Astrocyte (in vitro differentiated cells and primary cell): ENCODE measurements at places on chromosomes 16 and 17. TPM values are rescaled to one million over a fixed set of nuclear protein-coding genes. Genes with fewer than 3 reads are reported as not detected.

- peak; percentile 26 for DNase-seq
Measured at GRCh38 chr17:57121308-57122042, 36.4 kb downstream of the AKAP1 start.

DNA sequence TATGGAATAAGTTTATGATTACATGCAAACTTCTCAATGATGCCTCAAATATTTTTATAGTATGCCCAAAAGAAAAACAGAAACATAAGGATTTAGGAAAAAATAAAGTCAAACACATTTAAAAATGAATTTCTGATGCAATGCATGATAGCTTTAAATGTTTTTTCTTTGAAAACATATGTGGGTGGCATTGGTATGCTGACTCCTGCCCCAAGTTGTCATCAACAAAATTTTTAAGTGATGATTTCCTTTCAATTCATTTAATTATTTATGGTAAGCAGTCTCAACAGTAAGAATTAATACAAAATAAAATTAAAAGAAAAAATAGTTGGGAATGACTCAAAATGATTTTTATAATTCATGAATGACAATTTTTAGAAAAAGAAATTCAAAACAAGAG, 104.9 kb downstream of the CEP112 start:
- peak; percentile 24 for DNase-seq

HBA1 gene
- total RNA-seq: 1.6 TPM in 1 of 2 replicates, not detected in the other

DNA sequence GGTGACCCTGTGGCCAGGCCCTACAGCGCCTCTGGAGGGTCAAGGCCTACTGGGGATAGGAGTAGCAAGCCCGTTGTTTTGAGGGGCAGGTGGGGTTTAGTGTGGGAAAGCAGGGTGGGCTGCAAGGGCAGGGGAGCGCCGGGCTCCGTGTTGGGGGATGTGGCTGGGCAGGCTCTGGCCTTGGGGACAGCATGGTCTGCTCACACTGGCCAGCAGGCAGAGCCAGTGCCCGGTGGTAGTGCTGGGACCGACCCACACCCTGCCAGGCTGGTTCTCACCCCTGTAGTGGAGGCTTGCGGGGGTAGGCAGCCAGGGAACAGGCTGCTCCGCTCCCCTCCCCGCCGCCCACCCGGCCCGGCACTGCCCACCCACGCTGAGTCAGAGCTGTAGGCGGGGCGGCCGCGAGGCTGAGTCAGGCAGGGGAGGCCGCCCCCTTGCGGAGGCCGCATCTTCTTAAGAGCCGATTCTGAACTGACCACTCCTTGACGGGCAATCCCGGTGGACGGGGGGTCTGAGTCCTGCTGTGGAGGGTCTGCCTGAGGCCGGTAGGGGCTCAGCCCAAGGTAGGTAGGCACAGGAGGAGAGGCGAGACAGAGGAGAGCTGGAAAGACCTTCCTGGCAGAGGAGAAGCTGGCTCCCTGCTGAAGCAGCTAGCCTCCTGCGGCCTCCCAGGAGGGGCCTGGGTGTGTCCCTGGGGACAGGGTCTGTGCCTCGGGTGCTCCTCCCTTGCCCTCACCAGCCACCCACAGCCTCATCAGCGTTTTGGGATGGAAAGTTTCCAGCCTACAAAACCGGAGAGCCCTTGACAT, 62.4 kb downstream of the BAIAP2 start:
- peak; percentile 72 for DNase-seq

- DNase-seq: no peak
Measured at GRCh38 chr17:29115961-29116803, 64.0 kb downstream of the MYO18A start.

DNA sequence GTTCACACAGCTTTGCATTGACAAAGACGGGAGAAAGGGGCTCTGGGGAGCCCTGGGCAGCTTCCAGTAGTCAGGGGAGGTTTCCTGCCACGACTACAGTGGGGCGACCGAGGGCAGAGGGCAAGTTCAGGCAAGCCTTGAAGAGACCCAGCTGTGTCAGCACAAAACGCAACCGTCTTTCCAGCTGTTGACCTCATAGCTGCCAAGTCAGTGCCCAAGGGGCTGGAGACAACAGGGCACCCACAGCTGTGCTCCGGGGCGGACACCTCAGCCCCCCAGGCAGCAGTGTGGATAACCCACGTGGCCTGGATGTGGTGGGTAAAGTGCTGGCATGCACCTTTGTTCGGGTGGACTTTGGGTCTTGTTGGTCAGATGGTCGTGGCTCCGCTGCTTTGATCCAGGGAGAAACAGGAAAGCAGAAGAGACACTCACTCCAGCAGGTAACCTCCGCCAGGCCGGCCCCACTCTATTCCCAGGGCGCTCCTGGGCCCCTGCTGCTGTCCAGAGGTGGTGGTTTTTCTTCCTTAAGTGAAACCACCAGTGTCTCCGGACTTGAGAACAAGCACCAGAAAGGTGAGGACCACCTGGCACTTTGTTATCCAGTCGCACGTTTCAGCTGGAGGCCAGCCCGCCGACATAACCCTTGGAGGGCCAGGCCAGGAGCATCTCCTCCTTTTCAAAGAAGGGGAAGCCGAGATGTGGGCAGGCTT, 17.6 kb upstream of the CBX2 start:
- no peak for DNase-seq

- DNase-seq: no peak
Measured at GRCh38 chr17:79133214-79133613, 58.6 kb downstream of the ENGASE start.

ACAP1 gene
- total RNA-seq: 14.4 and 16.0 TPM in 2 replicates

PPY gene
- not detected in 2 replicates for total RNA-seq

ACSM5 gene
- total RNA-seq: 0.67 TPM in 1 of 2 replicates, not detected in the other

FOXN1 gene
- total RNA-seq: not detected in 2 replicates

- DNase-seq: no peak
Measured at GRCh38 chr17:76887802-76888201, 19.6 kb downstream of the MGAT5B start.

- peak; percentile 21 for DNase-seq
Measured at GRCh38 chr16:4200000-4200780, 41.7 kb downstream of the SRL start.

FOXF1 gene
- 0.07 TPM in 1 of 2 replicates, not detected in the other for total RNA-seq

KRTAP4-3 gene
- total RNA-seq: not detected in 2 replicates

SLC22A31 gene
- 0.58 and 1.3 TPM in 2 replicates for total RNA-seq

CDRT15 gene
- not detected in 2 replicates for total RNA-seq

LUC7L3 gene
- total RNA-seq: 85.1 and 93.0 TPM in 2 replicates

DNA sequence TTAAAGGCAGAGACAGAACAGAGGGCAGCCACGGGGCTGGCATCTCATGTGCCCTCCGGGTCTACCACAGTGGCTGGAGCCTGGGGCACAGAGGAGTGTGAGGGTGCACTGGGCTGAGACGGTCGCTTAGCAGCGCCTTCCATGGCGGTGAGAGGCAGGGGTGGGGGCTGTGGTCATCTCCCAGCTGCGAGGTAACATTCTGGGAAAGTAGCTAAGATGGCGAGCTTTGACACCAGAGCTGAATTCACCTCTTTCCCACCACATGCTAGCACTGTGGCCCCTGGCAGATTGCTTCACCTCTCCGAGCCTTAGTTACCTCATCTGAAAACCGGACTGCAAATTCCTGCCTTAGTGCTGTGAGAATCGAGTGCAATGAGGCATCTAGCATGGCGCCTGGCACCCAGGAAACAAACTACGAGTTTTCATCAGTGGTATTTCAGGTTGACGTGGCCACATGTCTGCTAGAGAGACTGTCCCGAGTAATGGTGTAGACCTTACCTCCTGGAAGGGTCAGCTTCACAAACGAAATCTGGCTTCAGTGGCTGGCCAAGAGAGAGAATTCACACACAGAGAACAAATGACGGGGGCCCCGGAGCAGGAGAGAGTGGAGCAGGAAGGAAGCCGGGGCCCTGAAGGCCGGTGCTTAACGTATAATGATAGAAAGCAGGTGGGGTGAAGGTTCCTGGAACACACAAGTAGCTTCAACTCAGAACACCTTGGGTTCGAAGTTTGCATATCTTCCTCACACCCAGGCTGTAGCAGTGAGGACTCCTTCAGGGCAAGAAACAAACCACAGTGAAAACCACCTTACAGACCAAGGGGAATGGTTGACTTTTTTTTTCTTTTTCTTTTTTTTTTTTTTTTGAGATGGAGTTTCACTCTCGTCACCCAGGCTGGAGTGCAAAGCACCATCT, 63.9 kb upstream of the RPH3AL start:
- no peak for DNase-seq

YBX2 gene
- total RNA-seq: 0.24 and 0.86 TPM in 2 replicates

- DNase-seq: no peak
Measured at GRCh38 chr16:49490321-49490705, 116.7 kb downstream of the C16orf78 start.

DNA sequence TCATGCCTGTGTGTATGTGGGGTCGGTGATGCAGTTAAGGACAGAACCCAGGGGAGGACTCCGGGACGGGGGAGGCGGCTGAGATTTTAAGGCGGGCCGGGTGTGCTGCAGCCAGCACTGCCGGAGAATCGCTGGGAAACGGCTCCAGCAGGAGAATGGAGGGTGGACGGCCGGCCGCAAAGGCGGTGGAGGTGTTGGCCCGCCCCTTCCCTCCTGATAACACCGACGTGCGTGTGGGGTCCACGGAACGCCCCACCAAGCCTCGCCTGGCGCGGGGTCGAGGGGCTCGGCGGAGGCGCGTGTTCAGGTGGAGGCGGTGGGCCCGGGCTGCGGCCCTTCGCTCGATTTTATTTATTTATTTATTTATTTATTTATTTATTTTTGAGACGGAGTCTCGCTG, 633 bp downstream of the ZNF843 start:
- DNase-seq: no peak

DNA sequence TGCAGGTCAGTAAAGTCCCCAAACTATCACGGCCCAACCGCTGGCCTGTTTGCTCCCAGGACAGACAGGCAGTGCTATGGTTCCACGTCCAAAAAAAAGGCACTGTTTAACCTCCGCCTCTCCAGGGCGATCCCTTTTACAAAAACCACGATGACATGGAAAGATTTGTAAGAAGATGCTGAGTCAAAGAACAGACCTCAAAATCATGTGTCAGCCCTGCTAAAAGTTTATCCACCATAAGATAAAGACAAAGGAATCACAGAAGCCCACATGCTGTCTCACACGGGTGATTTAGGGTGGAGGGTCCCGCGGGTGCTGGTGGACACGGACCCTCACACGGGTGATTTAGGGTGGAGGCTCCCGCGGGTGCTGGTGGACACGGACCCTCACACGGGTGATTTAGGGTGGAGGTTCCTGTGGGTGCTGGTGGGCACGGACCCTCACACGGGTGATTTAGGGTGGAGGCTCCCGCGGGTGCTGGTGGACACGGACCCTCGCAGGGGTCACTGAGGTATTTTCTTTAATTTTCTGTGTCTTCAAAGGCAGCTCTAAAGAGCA, 117.2 kb upstream of the METRNL start:
- DNase-seq: peak; percentile 14

TBC1D3D gene
- 0.36 and 0.43 TPM in 2 replicates for total RNA-seq

GRCh38 chr17:78709119-78709681, 72.9 kb downstream of the CYTH1 start:
- DNase-seq: no peak

- DNase-seq: peak; percentile 67
Measured at GRCh38 chr17:28346199-28346580, 10.6 kb downstream of the TNFAIP1 start.

GRCh38 chr17:42163113-42163512, 8.3 kb upstream of the RAB5C start:
- no peak for DNase-seq

DNA sequence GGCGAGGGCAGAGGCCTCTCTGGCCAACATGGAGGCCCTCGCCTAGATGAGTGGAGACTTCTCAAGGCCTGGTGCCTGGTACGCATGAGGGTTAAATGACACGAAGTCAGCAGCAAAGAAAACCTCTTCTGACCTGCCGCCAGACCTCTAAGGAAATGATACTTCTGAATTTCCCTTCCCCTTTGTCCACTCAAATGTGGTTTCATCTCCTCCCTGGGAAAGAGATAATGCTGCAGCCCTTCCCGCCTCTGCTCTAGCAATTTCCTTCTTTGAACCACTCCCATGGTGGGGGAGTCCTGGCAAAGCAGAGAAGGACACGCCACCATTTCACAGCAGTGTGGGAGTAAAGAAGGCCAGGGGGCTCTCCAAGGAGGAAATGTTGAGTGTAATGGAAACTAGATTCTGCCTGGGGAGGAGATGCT, 65.7 kb upstream of the BCAR1 start:
- DNase-seq: peak; percentile 45

BICDL2 gene
- total RNA-seq: 0.16 TPM in 1 of 2 replicates, not detected in the other

ZNF18 gene
- 8.3 and 9.9 TPM in 2 replicates for total RNA-seq

- DNase-seq: no peak
Measured at GRCh38 chr16:442976-443375, 17.5 kb downstream of the RAB11FIP3 start.

HBM gene
- total RNA-seq: not detected in 2 replicates

DNA sequence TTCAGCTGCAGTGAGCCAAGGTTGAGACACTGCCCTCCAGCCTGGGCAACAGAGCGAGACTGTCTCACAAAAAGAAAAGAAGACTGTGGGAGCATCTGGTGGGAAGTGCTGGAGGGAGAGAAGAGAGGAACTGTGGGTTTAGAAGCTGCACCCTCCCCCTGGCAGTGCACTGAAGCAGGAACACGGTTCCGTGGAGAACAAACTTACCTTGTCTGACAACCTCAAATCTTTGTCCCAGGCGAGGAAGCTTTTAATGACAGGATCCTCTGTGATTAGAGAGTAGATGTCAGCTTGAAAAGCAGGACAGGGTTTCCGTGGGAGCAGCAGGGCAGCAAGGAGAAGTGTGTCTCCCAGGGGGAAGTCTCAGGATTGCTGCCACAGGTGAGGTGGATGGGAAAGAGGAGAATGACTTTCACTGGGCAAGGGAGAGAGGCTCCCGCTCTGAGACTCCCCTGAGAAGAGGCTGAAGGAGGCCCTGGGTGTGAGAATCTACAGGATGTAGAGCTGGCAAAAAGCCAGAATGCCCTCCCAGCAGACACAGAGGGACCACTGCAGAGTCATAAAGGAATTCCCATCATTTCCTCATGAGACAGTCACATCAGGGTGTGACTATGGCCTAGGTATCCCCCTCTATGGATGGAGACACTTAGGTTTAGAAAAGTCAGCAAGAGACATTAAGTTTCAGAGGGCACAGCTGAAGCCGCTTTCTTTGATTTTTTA, 22.9 kb downstream of the PRR11 start:
- no peak for DNase-seq

GRCh38 chr16:1926271-1926670, 8.1 kb upstream of the HS3ST6 start:
- DNase-seq: no peak

LGALS9B gene
- total RNA-seq: not detected in 2 replicates

DNA sequence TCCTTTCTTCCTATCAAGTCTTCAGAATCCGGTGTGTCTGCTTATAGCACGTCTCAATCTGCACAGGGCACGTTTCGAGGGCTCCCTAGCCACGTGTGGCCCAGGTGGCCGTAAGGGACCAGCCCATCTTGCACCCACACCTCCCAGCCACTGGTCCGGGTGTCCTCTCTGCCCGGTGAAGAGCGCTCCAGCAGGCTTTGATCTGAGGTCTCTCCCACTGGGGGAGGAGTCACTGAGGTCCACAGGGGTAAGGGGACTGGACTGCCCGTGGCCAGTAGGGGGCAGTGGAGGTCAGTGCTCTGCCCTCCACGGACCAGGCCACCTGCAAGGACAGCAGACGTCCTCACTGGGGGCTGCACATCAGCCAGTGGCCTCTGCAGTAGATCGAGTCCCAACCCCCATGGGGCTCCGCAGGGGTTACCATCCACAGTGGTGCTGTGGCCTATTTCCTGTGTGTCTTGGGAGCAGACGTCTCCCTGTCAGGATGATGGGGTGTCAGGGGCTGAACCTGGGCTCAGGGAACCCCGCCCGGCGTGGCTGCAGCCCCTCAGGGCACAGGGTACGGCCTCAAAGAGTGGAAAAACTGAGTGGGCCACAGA, 204.1 kb upstream of the CIBAR2 start:
- DNase-seq: no peak

GRCh38 chr16:17448640-17449638, 21.8 kb downstream of the XYLT1 start:
- DNase-seq: no peak

- DNase-seq: peak; percentile 28
Measured at GRCh38 chr16:29705030-29705429, 26.1 kb downstream of the QPRT start.
